ENCODE measurements at places on chromosomes 2 and 18. TPM values are rescaled to one million over a fixed set of nuclear protein-coding genes. Genes with fewer than 3 reads are reported as not detected.

- DNase-seq, result peak; percentile 56
Measured at GRCh38 chr2:100262555-100263320, 59.6 kb downstream of the LONRF2 start.

DNA sequence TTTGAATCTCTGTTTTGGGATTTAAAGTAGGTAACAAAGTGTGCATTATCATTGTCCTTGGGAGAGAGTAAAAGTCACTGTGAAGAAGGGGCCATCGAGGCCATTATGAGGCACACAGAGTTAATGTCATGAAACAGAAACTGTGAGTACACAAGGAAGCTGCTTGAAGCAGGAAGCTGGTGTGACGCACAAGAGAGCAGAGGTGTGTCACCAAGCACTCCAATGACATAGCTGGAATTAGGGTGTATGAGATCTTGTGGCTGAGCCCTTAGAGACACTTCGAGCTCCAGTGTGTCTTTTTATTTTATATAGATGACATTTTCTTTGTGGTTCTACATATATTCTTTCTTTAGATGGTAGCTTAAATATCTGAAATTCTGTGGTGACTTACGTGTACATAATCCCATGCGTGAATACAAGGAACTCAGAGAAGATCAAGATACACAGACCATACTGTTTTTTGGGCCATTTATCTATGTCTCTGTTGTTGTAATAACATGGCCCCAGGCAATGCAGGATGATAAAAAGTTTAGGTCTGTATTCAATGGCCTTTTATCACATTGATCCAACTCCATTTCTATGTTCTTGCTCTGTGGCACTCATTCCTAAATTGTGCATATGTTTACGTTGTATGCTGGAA, 164.7 kb upstream of the FAM98A start:
- no peak for DNase-seq

DNA sequence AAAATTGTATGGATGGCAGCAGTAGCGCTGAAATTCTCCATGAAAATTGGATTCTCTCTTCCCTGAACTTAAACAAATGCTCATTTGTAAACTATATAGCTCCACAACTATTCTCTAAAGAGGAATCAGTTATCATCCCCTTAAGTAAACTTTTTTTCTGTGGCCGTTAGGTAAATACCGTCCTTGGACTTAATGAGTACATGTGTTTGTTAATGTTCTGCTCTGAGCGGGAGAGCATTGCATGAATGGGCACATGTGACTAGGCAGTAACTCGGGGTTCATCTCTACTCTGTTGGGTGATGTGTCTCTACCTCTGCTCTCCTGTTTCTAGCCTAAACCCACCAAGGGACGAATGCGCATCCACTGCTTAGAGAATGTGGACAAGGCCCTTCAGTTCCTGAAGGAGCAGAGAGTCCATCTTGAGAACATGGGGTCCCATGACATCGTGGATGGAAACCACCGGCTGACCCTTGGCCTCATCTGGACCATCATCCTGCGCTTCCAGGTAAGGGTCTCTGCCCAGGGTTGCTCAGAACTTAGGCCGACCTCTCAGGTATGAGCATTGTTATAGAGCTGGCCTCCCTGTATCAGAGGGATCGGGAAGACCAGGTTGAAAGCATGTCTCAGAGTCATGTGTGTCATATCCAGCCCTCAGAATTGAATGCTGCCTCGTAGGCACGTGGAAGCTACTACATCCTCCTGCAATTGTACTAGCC, 111.5 kb upstream of the EML6 start:
- no peak for DNase-seq

GRCh38 chr2:16869711-16870110, 204.1 kb upstream of the CYRIA start:
- DNase-seq, result no peak

GRCh38 chr2:233438573-233439147, 84.4 kb downstream of the DGKD start:
- DNase-seq, result no peak

- no peak for DNase-seq
Measured at GRCh38 chr2:84865181-84865783, 15.6 kb downstream of the TRABD2A start.

DNA sequence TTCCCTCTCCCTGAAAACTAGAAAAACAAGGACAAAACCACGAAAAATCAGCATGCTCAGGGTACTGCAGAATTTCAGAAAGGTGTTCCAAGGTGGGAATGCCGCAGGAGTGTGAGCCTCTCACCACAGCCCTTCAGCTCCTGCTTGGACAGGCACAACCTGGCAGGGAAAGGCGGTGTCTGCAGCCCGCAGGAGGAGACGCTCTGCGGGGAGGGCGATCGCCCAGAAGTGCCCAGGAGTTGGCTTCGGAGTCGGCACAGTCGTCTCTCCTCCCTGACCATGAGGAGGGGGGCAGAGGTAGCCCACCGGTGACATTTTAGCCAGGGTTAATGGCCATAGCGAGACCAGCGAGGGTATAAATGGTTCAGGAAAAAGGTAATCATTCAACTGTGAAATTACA, 57.2 kb downstream of the TMEM18 start:
- DNase-seq, result no peak

DNA sequence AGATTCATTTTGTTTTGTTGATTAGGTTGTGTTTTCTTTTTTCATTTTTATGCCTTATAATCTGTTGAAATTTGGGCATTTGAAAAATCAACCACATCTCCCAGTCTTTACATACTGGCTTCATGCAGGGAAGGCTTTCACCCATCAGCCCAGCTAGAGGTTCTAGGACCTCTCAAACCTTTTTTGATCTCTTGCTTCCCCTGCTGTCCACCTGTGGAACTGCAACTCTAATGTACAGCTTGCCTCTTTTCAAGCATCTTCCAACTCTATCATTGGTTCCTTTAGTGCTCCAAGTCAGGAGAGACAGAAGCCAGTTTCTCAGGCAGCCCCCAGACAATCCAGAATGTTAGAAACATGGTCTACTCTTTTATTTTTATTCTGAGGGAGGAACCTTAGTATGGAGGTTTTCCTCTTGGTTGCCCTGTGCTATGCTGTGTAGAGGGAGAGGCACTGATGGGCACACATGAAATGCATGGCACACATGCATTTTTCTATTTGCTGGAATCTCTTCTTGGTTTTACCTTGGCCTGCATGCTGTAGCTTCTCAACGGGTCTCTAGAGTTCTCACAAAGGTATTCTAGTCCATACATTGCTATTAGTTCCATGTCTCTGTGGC, 107.2 kb upstream of the L3MBTL4 start:
- no peak for DNase-seq

DNA sequence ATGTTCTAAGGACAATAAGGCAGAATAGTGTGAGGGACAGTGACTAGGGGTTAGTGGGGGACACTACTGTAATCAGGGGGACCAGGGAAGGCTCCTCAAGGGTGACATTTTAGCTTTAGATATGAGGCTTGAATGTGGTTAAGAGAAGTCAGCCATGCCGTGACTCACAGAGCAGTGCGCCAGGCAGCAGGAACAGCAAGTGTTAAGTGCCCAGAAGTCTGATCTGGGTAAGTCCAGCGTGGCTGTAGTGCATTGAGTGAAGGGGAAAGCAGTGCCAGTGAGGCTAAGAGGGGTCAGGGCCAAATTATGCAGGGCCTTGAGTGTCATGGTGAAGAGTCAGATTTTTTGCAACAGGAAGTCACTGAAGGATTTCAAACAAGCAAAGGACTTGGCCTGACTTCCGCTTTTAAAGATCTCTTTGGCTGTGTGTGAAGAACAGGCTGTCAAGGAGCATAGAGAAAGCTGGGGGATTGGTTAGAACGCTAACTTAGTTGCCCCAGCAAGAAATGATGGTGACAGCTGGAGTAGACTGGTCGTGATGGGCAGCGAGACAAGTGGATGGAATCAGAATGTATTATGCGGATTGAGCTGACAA, 151.5 kb downstream of the MSH2 start:
- no peak for DNase-seq

DNA sequence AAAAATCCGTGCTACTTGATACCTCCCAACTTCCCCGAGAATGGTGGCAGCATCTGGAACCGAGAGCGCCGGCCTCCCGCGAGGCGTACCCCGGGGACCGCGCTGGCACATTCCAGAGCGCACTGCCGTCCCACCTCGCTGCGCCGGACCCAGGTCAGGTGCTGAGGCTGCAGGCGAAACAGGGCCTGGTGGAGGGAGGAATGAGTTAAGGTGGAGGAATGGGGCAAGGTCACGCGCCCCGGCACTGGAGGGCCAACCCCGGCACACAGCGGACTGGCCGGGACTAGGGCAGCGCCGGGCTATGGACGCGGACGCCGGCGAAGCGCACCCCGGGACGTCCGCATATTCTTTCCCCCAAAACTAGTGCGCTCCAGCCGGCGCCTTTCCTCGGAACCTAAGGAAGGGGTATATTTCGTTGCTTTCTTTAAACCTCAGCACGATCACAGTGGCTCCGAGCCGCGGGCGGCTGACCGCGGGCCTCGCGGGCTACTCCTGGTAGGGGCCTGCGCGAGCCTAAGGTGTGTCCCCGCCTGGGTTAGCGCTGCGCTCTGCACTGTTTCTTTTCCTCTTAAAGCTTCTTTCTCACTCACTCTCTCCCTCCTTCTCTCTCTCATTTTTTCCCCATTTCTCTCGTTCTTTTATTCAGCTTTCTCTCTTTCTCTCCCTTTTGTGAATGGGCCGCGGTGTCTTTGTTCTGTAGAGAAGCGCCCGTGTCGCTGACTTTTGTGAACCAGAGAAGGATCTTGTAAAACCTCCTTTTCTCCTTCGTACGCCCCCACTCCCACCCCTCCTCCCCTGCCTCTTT, 2.1 kb upstream of the OTX1 start:
- no peak for DNase-seq

DNA sequence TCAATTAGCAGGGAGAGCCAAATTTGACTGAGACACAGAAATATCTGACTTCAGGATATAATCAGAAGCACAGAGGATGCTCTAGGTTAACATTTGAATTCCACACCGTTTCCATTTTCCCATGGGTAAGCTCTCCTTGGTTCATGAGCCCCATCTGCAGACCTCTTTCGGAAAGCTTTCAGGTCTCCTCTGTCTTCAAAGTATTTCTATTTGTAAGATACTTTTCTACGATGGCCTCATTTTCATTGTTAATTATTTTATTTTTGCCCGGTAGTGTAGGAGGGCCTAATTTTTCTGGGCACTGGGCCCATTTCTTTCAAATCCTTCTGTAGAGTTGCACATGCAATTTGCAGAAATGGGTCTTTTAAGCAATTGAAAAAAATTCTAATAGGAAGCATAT, 53.8 kb downstream of the LRPPRC start:
- no peak for DNase-seq

GRCh38 chr2:234366891-234367290, 130.0 kb downstream of the ARL4C start:
- DNase-seq, result peak; percentile 71

DNA sequence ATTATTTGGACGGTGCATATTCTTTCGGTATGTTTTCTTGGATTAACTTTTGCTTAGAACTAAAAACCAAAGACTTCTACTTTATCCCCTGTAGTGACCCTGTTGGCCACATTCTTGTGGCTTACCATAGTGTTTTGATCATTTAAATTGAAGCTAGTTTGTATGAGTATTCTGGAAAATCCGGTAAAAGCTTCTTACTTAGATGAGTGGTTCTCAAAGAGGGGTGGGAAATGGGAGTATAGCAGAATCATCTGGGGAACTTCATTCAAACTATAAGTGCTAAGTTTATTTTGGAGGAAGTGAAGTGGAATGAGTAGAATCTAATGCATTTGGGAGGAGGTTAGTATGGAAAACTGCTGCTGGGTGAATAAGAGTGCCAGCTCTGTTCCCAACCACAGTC, 3.8 kb downstream of the PPP1CB start:
- DNase-seq, result no peak

CRYGD gene
- polyA plus RNA-seq, result 0.25 TPM

CCT4 gene
- polyA plus RNA-seq, result 156 TPM

NXPH2 gene
- polyA plus RNA-seq, result 0.75 TPM

LBX2 gene
- 0.94 TPM for polyA plus RNA-seq
